Stomach (tissue), 19 donors: ENCODE measurements at places on chromosomes 1 and 21. TPM values are rescaled to one million over a fixed set of nuclear protein-coding genes. Genes with fewer than 3 reads are reported as not detected.

Gene FCN3
- total RNA-seq, result not detected

Gene CLDN8
- total RNA-seq, result not detected

Gene ZC3H12A
- 89.3 TPM for total RNA-seq

Gene ELAPOR1
- total RNA-seq, result 81.7 TPM

Gene NUP210L
- not detected for total RNA-seq
